ENCODE measurements at places on chromosomes 12 and 14.

- no peak for DNase-seq
Measured at GRCh38 chr12:24045816-24046257, 96.4 kb upstream of the SOX5 start.

GRCh38 chr14:99363616-99364290, 91.8 kb upstream of the BCL11B start:
- no peak for DNase-seq

- no peak for DNase-seq
Measured at GRCh38 chr14:66088656-66089055, 397.5 kb upstream of the CCDC196 start.

DNA sequence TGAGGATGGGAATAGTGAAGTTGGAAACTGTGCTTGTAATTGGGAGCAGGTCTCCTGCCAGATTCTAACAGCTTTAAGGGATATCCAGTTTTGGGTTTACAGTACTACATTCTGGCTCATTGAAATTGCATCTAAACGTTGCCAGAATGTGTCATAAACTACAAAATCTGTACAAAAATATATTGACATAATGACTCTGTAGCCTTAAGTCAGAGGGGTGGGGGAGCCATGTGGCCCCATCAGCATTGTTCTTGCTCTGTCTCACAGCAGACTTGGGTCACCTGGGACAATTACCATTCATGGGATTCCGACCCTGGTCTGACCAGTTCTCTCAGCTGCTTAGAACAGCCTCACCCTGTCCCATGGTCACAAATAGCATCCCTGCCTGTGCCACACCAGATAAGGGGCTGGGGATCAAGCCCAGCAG, 43.3 kb upstream of the MED13L start:
- DNase-seq: no peak

DNA sequence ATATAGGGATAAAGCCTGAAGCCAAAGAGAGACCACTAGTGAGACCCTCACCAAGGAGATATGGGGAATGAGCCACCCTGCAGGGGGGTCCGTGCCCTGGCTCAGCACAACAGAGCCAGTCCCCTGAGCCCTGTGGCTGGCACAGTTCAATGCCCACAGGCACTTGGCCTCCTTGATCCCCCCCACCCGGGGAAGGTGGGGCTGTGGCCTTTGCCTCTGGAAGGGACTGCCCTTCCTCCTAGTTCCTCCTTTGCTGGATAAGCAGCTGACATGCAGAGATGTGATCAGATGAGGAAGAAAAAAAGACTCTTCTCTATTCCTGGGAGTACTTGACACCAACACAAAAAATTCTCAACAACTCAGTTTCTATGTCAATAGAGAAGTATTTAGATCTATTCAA, 19.9 kb downstream of the TTC7B start:
- peak; percentile 66 for DNase-seq

All from bone marrow (tissue), 2 donors.